NCI-H1436 (cell line): ENCODE measurements at places on chromosomes 16 and 17.

GRCh38 chr17:5758651-5759050 lies 174.3 kb upstream of the NLRP1 start:
- no peak for DNase-seq

DNA sequence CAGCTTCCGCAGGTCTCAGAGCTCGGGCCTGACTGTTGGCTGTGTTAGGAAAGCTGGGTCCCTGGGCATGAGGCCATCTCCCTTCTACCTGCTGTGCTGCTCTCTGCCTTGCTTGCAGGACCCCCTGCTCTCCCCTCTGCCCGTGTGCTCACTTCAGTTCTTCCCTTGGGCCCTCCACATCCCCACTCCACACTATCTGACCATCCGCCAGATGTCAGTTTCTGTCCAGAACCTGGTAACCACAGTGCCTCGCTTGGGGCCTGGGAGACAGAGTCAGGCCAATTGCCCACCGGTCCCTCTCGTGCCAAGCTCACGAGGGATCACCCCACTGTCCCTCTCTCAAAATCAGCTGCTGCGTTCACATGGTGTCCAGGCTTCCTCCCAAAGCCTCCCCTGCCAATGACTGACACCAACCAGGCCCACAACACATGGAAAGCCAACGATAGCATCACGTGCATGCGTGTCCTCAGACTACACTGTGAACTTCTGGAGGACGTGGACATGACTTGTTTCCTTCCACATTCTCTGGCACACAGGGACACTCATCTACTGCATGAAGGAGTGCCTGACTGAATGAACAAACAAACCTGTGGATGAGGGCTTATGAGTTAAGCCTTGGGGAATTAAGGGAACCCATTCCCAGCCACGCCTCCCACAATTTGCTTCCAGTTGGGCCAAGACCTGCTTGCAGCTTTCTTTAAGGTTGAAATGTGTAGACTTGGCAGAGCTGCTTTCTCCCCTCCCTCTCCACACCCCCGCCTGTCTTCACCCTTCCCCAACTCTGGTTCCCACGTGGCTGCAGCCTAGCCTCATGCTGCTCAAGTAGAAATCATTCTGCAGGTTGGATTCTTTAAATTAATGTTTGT lies 72.5 kb upstream of the ZNF423 start:
- DNase-seq, result no peak

DNA sequence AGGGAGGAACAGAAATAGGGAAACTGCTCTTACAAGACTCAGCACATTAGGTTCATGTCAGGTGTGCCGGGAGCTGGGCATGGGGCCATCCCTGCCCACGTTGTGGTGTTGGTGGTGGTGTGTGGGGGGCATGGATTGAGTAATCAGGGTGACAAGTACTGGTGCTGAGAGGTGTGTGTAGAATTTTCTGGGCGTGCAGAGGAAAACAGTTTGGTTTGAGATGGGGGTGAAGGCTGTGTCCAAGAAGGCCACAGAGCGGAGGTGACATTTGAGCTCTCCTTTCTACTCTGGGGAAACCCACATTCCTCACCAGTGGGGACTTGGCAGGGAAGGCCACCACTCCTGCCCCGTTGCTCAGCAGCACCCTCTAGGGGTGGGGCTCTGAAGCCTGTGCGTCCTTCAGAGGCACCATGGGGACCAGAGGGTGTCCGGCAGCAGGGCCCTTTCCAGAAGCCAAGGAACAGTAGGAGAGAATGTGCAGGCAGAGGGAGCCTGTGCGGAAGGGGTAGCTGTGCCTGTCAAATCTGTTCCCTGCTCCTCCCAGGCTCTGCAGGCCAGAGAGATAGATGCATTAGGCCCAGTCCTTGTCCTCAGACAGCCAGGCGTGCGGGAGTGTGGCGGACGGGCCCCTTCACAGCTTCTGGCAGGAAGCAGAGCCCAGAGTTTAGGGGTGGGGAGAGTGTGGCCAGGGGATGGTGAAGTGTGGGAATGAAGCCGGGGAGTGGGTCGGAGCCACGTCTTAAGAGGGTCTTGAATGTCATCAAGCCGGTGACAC lies 48.7 kb upstream of the GSE1 start:
- DNase-seq, result no peak

- no peak for DNase-seq
Observed at GRCh38 chr17:28188841-28189263, 130.1 kb upstream of the TMEM97 start.

DNA sequence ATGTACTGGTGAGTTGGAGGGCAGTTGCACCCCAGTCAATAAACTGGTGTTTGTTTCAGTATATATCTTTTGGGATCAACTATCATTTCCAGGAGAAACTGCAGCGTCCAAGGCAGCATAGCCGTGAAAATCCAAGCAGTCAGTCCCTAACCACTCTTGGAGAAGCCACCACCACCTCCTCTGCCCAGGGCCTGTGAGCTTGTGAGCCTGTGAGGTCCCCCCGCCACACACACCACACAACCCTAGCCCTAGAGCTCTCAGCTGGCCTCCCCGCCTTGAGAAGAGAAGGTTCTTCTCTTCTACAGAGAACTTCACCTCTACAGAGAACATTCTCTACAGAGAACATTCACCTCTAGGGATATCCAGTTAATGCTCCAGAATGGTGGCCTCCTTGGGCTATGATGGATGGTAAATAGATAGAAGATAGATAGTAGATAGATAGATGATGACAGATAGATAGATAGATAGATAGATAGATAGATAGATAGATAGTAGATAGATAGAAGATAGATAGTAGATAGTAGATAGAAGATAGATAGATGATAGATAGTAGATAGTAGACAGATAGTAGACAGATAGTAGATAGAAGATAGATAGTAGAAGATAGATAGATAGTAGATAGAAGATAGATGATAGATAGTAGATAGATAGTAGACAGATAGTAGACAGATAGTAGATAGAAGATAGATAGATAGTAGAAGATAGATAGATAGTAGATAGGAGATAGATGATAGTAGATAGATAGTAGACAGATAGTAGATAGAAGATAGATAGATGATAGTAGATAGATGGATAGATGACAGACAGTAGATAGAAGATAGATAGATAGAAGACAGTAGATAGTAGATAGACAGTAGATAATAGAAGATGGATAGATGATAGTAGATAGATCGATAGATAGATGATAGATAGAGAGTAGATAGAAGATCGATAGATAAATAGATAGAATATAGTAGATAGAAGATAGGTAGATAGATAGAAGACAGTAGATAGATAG lies 13.7 kb downstream of the ALOX15B start:
- no peak for DNase-seq

DNA sequence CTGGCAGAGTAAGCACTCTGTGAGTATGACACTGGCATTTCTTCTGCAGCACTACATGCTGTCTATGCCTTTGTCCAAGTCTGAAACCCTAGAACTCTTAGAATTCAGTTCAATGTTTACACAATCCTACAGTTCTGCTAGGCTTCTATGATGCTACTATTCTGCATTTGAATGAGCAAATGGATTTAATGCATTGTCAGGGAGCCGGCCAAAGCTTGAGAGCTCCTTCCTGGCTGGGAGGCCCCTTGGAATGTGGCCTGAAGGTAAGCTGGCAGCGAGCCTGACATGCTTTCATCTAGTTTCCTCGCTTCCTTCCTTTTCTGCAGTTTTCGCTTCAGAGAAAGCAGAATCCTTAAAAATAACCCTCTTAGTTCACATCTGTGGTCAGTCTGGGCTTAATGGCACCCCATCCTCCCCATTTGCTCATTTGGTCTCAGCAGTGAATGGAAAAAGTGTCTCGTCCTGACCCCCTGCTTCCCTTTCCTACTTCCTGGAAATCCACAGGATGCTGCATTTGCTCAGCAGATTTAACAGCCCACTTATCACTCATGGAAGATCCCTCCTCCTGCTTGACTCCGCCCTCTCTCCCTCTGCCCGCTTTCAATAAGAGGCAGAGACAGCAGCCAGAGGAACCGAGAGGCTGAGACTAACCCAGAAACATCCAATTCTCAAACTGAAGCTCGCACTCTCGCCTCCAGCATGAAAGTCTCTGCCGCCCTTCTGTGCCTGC lies at the start of gene CCL2:
Gene CCL2, plus strand, starts transcription at position 635 of the 730 bp plus-strand sequence. Its CDS starts 65 bp downstream, at position 700.
- no peak for DNase-seq

- DNase-seq, result no peak
Observed at GRCh38 chr17:48068491-48068961, 20.4 kb downstream of the NFE2L1 start.

- DNase-seq, result no peak
Observed at GRCh38 chr16:83940630-83941378, 12.2 kb upstream of the OSGIN1 start.

DNA sequence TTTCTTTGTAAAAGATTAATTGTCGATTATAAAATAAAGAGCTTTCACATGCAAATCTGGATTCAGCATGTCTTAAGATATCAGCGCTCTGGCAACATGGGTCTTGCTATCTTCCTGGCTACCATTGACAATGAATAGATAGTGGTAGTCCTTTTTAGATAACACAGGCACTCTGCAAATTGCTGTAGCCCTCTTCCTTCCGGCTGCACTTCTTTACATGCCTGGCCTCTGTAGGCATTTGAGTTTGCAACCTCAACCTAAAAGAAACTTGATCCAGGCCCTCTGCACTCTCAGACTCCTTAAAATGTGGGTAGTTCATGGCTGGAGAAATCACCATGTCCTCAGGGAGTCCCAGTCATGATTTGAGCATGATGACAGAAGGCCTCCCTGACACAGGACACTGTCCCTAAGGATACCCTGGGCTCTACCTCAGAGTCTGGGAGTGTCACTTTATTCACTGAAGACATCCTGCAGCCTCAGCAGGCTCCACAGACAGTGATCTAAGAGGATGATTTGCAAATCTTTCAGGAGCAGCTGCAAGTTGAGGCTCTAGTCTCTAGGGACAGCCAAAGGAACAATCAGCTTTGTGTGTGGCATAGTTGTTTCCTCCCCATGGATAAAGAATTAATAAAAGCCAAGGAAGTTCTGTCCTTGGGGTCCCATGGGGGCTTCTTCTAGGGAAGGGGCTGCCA lies 529.4 kb downstream of the RBFOX1 start:
- DNase-seq, result no peak

DNA sequence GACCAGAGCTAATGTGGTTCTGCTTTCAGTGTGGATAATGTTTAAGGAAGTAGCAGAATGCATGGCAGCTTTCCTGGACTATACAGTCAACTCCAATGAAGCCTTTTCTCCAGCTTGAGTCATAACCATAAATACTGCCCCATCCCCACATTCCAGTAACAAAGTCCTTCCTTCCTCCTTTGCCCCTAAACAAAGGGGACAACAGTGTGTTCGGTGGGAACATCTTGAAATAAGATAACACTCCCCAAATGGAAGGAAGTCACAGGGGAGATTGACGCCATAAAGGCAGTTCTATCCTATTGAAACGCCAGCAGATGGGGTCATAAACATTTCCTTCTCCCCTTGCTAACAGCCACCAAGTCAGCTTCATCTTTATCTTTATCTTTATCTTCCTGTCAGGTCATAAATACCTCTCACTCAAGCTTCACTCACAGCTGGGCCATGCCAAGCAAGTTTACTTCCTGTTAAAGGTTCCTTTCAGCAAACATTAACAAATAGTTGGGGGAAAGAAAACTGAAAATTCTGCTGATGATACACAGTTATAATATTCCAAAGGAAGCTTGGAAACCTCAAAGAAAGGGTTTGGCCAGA lies 136.7 kb downstream of the SNX11 start:
- DNase-seq, result no peak

GRCh38 chr17:42354956-42355843 lies 33.0 kb downstream of the STAT3 start:
- no peak for DNase-seq

- no peak for DNase-seq
Observed at GRCh38 chr17:55727920-55728319, 5.3 kb upstream of the TMEM100 start.

- no peak for DNase-seq
Observed at GRCh38 chr17:36938566-36939051, 1.3 kb downstream of the LHX1 start.

DNA sequence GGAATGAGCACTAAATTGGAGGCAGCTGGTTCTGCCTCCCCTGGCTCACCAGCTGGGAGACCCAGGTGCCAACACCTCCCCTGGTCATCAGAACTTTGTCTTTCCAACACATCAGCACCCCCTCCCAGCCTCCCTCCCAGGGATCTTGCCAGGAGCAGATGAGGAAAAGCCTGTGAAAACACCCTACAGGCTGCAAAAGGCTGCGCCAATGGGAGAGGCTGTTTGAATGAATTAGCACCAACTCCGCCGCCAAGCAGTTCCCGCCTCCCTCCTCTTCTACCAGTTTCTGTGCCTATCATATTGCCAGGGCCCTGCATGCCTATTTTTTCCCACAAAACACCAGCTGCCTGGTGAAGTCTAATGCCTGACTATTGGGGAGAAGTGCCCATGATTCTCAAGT lies 137.0 kb downstream of the AIPL1 start:
- DNase-seq, result no peak
